NCI-H2107 (cell line): ENCODE measurements at places on chromosomes 13 and 19.

- no peak for DNase-seq
These were observed 13.7 kb upstream of the SOX1 start for GRCh38 chr13:112053167-112053743.

DNA sequence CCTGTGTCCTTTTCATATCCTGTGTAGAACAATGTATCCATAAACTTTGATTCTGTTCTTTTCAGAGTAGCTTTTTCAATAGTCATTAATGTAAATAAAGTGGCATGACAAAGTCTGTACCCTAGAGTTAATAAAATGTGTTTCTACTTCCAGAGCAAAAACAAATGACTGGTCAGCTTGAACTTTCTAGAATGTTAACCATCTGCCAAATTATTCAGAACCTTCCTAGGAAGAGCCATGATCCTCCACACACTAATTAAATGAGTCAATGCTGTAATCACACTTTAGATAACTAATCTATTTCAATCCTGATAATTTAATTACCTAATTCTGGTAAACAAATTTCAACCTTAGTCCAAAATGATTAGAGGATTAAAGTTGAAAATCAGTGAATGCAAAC lies 73.2 kb downstream of the DIAPH3 start:
- DNase-seq = no peak

DNA sequence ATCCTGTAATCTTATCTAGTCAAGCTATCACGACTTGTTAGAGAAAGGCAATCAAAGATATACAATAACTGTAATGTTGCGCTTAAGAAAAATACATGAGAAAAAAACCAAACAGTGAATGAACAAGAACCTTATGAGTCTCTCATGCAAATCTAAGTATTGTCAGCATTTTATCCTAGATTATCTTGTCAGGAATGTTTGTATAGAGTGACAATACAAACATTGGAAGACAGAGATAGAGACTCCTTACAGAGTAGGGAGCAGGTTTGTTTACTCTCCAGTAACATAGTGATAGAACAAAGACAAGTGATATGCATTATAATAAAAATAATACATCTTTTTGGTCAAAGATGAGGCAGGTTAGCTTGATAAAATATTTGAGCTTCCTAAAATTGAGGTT lies 444.8 kb downstream of the SLITRK5 start:
- DNase-seq = no peak

GRCh38 chr13:25171517-25172302 lies at the start of gene AMER2:
TSS of gene AMER2 (minus strand) at chr13:25172288. CDS start at chr13:25171619, 669 bp downstream.
- peak; percentile 19 for DNase-seq

- no peak for DNase-seq
These were observed 1.3 kb downstream of the HAS1 start for GRCh38 chr19:51722492-51722891.

DNA sequence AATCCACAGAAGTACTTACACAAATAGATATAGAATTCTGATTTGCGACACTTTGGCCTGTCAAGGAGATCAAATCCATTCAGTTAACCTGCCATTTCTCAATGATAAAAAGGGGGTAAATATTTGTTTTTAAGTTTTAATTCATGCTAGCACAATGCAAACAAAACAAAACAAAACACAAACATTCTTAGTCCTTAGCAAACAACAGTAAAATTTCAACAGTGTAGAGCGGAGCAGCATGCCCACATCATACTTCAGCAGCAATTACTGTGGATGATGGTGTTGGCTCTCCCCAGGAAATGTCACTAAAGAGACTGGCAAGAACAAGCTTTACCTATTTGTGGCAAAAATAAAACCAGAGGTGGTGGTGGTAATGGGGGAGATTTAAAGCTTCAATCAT lies 625.2 kb upstream of the PCDH20 start:
- DNase-seq = no peak

- no peak for DNase-seq
These were observed 29.2 kb upstream of the RGCC start for GRCh38 chr13:41428155-41428554.

GRCh38 chr19:38799104-38799503 lies 10.1 kb downstream of the LGALS7B start:
- no peak for DNase-seq

DNA sequence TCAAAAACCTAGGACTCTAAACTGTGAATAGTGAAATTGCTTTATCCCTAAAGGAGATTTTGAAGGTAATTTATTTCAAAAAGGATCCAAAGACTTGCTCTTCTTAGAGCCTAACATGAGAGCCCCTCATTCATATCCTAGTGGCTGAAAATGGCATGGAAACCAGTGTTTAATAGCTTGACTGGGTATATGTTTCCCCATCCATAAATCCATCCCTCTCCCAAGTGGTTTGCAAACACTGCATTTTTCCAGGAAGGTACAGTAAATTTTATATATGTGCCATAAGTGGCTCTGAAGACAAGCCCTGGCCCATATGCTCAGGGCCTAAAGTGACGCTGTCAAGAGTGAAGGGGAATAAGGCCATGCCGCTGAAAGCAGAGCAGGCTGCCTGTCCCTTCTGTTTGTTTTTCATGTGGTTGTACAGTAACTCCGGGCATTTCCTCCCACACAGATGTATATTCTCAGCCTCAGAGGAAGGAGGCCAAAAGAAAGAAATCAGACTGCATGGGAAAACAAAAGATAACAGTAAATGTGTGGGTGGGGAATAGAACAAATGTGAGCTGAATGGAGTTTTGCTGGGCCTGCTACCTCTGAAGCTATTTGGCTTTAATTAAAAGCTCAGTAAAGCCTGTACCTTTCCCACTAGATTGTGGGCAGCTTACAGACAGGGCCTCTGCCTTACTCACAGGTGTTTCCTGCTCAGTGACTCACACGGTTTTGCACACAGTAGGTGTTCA lies 181.9 kb downstream of the PCDH9 start:
- no peak for DNase-seq

- no peak for DNase-seq
These were observed 157.5 kb downstream of the FLT1 start for GRCh38 chr13:28337166-28338005.

GRCh38 chr13:42275098-42275471 lies 3.1 kb downstream of the AKAP11 start:
- no peak for DNase-seq

DNA sequence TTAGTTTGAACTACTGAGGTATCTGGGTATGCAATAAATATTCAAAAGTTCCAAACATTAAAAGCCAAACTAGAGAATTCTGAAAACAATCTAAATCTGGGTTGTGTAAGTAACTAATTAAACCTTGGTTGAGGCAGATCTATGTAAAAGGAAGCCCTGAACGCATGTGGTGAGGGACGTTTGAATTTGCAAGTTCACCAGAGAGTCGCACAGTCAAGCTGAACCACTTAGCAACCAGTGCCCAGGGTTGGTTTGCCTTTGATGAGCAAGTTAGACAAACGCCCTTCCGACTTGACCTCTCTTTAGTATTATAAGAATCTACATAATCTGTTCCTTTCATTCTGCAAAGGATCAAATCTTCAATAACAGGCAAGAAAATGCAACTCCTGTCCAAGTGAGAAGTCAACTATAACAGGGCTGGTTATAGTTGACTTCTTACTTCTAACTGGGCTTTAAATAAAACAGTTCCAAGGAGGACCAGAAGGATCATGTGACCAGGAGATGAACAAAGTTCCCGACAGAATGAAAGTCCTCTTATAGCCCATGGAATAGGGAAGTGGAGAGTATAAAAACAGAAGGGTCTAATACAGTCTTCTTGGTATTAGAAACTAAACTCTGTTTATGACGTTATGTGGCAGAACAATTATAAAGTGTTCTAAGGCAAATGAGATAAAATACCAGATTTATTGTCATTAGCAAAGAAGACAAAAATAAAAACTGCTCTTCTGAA lies 40.6 kb downstream of the PHF11 start:
- no peak for DNase-seq

DNA sequence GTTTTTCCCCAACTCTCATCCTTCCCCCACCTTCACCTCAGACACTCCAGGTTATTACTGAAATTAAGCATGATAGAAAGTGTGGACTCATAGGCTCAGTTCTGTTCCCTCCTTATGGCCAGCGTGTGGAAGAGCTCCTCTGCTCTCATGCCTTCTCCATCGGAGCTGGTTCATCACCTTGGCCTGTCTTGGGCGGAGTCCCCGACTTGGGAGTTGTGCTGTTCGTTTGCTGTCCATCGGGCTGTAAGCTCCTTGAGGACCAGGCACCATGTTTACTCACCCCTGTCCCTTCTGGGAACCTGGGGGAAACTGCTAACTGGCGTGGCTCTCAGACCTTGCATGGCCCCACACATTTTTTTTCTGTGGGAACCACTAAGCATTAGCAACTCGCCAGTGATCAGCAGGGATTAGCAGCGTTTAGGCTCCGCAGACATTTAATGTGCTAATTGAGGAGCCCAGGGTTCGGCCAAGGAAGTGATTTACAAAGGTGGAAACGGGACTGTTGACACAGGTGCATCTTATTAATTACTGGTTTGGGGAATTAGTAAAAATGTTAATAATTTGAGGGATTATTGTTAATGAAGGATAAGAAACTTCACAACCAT lies 123.8 kb downstream of the TM9SF2 start:
- DNase-seq = no peak
